Panc1 (cell line): ENCODE measurements at places on chromosomes 6 and 20. TPM values are rescaled to one million over a fixed set of nuclear protein-coding genes. Genes with fewer than 3 reads are reported as not detected.

The FAM162B gene
- total RNA-seq, result not detected

The WFDC5 gene
- total RNA-seq, result not detected

The CDH4 gene
- total RNA-seq, result not detected

The DNMT3B gene
- total RNA-seq, result 3.5 TPM

The LY6G6D gene
- not detected for total RNA-seq

The SLC4A11 gene
- 144 TPM for total RNA-seq

The NMBR gene
- total RNA-seq, result not detected

GRCh38 chr20:34791289-34792020 lies 34.0 kb downstream of the NCOA6 start:
- no peaks in the 10 kb centered on the region for H3K36me3 ChIP-seq
- H3K27ac ChIP-seq, result no peak overlapping the region
- H3K4me1 ChIP-seq, result no peaks in the 10 kb centered on the region
- no peak overlapping the region for H3K4me3 ChIP-seq
- no peaks in the 10 kb centered on the region for H3K27me3 ChIP-seq
- DNase-seq, result no peak

DNA sequence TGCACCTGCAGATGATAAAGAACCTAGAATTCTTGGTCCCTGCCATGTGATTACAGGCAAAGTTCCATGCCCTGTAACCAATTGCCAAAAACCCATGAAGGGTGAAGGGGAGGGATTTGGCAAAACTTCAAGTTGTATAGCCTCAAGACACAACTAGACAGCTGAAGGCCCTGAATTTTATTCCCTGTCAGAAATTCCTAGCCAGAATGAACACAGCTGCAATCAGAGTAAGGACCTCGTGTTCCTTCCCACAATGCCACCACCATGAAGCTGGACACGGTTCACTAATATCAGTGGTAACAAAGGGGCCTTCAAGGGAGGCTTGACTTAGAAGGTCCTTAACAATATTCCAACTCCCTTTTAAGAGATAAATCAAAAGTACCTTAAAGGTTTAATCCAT lies 22.5 kb upstream of the IRAK1BP1 start:
- H3K27ac ChIP-seq, result no peak overlapping the region
- H3K27me3 ChIP-seq, result peaks cover 3% of the 10 kb centered on the region; the same call in 1 of the 2 replicates

DNA sequence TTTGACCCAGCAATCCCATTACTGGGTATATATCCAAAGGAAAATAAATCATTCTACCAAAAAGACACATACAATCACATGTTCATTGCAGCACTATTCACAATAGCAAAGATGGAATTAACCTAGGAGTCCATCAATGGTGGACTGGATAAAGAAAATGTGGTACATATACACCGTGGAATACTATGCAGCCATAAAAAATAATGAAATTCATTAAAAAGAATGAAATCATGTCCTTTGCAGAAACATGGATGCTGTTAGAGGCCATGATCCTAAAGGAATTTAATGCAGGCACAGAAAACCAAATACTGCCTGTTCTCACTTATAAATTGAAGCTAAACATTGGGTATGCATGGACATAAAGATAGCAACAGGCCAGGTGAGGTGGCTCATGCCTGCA lies 61.9 kb upstream of the BMP6 start:
- H3K27me3 ChIP-seq, result no peaks in the 10 kb centered on the region
- H3K4me3 ChIP-seq, result no peak overlapping the region
- H3K36me3 ChIP-seq, result no peaks in the 10 kb centered on the region
- no peak overlapping the region for H3K27ac ChIP-seq
- DNase-seq, result no peak

DNA sequence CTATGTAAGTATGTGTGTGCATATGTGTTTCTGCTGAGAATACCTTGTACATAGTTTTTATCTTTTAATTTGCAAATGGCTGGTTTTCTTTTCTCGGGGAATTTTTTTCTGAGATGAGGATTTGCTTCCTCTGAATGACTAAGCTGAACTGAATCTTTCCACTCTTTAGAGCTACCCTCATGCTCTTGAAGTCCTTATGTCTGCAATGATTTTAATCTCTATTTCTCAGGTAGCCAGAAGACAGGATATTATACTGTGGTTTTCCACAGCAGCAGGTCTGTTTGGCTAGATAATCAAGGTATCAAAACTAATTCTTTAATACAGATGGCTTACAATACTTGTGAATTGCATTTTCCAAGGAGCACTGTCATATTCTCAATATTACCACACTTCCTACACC lies 114.7 kb downstream of the PLCB1 start:
- H3K4me1 ChIP-seq, result no peaks in the 10 kb centered on the region
- H3K27ac ChIP-seq, result no peak overlapping the region
- H3K27me3 ChIP-seq, result no peaks in the 10 kb centered on the region
- no peak overlapping the region for H3K4me3 ChIP-seq

- no peak overlapping the region for H3K4me3 ChIP-seq
- peaks cover 55% of the 10 kb centered on the region for H3K4me1 ChIP-seq
- peaks cover 24% of the 10 kb centered on the region for H3K36me3 ChIP-seq
Observed at GRCh38 chr20:50579511-50579910, 69.3 kb downstream of the PTPN1 start.

- H3K27ac ChIP-seq, result no peak overlapping the region
- no peaks in the 10 kb centered on the region; the same call in 1 of the 2 replicates for H3K4me1 ChIP-seq
- H3K4me3 ChIP-seq, result no peak overlapping the region
- DNase-seq, result no peak
- no peaks in the 10 kb centered on the region for H3K36me3 ChIP-seq
- H3K27me3 ChIP-seq, result no peaks in the 10 kb centered on the region
Observed at GRCh38 chr20:46350201-46350985, 42.1 kb upstream of the CDH22 start.

DNA sequence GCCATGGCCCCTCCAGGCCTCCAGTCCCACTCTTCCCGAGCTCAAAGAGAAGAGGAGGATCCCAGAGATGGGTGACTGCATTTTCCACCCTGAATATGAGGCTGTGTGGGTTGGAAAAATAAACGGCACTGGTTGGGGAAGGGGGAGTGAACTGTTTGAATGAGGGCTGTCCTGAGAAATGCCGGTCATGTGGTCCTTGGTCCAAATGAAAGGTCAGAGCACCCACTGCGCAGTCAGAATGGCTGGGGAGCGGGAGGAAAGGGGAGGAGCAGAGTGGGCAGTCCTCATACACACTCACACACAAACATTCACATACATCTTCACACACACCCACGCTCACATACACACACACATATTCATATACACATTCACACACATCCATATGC lies 83.1 kb downstream of the MRPL14 start:
- no peak for DNase-seq
- H3K27me3 ChIP-seq, result no peaks in the 10 kb centered on the region
- H3K4me3 ChIP-seq, result no peak overlapping the region
- H3K4me1 ChIP-seq, result peaks cover 21% of the 10 kb centered on the region
